Stimulated activated CD4-positive, alpha-beta T cell treated with anti-CD3 and anti-CD28 coated beads, Interleukin-2, amount 100 ng/mL, for 24 hours (primary cell): ENCODE measurements at places on chromosomes 7 and 10.

- no peak for DNase-seq
Measured at GRCh38 chr7:20193242-20193777, 23.9 kb downstream of the MACC1 start.

DNA sequence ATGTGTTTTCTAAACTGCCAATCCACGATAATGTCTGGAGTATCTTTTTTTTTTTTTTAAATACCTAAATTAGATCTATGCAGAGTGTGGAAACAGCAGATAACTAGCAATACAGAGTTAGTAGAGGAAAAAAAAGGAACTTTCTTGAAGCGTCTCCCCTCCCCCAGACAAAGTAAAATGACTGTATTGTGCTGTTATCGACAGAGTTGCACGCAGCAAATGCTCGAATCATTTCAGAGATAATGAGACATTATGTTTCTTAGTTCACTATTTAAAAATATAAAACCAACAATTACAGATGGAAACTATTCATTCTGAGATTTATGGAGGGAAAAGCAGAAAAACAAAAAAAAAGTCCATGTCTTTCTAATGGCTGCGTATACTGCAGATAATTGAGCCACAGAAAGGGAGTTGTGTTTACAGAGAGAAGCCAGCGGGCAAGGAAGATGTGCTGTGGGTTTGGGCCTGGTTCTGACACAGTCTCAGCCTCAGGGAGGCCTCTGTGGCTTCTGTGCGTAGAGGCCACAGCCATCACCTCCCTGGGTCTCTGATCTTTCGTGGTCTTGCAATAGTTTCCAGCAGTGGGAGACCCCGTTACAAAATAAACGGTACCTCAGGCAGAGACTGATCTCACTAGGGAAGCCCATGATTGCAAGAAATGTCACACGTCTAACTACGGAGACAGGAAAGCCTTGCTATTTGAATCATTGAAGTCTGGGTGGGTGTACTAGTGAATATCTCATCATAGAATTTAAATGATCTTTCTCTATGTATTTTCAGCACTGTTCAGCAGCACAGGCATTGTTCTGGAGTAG lies 19.1 kb upstream of the KLF6 start:
- DNase-seq: peak; percentile 60

DNA sequence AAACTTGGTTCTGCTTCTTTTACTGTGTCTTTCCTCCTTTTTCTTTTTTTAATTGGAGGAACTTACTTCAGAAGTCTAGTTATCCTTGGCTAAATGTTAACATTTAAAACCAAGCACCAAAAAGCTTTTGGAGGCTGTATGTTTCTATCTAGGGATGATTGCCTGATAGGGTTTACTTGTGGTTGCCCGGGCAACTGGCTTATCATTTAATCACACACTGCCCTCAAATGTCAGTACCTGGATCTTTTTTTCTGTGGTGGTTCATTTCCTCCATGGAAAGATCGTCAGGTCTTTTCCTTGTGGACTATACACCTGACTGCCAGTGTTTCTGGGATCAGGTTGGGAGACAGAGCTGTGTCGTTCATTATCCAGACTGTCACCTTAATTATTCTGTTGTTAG lies 173.2 kb downstream of the WNT2 start:
- DNase-seq: no peak

DNA sequence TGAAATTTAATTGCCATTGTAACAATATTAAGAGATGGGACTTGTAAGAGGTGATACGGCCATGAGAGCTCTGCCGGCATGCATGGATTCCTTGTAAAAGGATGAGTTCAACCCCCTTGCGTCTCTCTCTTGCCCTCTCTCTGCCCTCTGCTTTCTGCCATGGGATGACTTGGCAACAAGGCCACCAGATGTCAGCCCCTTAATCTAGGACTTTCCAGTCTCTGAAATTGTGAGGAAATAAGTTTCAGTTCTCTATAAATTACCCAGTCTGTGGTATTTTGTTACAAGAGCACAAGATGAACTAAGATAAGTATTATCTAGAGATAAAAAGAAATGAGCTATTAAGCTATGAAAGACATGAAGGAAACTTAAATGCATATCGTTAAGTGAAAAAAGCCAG lies 145.7 kb upstream of the AHR start:
- DNase-seq: no peak

DNA sequence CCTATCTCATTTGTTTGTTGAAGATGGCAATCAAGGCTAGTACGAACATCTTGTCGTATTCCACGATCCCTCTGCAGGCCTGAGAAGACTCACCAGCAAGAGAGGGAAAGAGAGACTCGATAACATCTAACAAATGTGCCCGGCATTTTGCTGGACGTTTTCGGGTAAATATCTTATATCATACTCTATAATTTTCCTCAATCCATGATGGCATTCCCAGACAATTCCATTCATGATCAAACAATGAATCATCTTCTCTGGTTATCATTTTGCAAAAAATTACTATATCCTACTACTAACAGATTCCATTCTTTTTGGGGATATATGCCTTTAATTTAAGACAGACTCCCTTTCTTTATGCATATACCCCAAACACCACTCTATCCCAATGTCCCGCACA lies 118.1 kb downstream of the TYW1B start:
- DNase-seq: no peak

DNA sequence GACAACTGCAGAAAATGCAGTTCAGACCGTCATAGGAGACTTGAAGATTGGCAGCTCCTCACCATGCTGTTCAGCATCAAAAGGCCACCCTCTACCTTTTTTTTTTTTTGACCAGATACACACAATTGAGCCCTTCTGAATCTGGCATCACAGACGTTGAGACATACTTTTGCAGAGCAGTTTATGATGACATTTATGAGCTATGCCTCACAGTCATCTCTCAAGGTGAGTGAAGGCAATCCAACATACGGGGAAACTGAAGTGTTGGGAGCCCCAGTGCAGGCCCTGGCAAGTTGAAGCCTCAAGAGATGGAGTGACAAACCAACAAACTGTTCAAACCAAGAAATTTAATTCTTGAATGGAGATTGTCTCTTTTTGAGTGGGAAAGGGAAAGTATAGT lies 83.6 kb upstream of the DLX6 start:
- no peak for DNase-seq

- DNase-seq: no peak
Measured at GRCh38 chr10:95795602-95796001, 39.6 kb downstream of the ENTPD1 start.

DNA sequence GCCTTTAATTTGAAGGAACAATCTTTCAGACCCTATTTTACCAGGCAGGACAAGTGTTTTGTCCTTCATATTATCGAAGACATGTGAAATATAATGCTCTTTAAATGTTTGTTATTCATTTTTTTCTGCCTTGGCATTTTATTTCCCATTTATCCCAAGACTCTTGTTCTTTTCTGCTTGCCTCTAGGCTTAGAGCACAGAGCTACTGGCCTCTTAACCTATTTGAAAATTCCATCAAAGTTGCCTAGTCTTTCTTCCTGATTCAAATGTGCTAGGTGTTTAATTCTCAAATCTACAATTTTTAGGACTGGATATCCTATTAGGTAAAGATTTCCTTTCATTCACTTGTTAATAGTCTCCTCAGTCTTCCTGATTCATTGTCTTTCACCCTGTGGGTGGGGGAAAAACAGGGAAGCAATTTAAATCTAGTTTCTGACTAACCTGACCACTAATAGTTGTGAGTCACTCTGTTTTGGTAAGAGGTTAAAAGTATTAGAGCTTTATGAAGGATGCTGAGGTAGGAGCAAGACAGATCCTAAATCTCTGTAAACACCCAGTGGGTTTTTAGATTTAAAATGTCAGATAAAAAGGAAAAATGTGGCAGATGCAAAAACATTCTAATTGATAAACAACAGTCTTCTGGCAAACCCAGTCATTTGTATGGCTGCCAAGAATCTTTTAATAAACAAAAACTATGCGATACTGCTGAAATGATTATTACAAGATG lies 1.5 kb downstream of the LIPK start:
- peak; percentile 41 for DNase-seq

DNA sequence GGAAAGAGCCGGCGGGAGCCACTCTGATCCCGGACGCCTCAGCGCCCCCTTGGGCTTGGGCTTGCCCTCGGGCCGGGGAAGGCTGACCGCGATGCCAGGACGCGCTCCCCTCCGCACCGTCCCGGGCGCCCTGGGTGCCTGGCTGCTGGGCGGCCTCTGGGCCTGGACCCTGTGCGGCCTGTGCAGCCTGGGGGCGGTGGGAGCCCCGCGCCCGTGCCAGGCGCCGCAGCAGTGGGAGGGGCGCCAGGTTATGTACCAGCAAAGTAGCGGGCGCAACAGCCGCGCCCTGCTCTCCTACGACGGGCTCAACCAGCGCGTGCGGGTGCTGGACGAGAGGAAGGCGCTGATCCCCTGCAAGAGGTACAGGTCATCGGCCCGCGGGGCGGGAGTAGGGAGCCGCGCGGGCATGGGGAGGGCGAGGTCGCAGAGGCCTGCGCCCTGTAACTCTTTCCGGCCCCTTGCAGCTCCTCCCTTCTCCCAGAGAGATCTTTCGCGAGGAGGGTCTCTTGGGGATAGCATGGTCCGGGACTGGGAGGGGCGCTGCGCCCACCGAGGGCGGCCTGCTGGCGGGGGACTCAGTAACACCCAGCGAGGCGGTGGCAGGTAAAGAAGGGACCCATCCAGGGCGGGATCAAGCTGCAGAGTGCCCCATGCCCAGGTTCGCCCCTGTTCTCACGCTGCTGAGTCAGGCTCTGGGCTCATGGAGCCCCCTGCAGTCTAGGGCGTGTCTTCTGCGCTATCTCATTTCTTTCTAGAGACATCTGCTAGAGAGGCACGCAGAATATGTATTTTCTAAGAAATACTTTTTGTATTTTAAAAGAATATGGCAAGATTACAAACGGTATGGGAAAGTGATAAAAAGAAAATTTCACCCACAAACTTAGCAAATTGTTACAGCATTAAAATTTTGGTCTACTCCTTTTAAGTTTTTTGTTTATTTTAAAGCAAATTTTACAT lies 687 bp downstream of the EPDR1 start:
- peak; percentile 25 for DNase-seq
